ENCODE measurements at places on chromosomes 1 and 21.

- DNase-seq, result no peak
These were observed 161.6 kb downstream of the LRRC40 start for GRCh38 chr1:70043804-70044203.

GRCh38 chr1:164707868-164708331 lies 148.9 kb downstream of the PBX1 start:
- DNase-seq, result no peak

DNA sequence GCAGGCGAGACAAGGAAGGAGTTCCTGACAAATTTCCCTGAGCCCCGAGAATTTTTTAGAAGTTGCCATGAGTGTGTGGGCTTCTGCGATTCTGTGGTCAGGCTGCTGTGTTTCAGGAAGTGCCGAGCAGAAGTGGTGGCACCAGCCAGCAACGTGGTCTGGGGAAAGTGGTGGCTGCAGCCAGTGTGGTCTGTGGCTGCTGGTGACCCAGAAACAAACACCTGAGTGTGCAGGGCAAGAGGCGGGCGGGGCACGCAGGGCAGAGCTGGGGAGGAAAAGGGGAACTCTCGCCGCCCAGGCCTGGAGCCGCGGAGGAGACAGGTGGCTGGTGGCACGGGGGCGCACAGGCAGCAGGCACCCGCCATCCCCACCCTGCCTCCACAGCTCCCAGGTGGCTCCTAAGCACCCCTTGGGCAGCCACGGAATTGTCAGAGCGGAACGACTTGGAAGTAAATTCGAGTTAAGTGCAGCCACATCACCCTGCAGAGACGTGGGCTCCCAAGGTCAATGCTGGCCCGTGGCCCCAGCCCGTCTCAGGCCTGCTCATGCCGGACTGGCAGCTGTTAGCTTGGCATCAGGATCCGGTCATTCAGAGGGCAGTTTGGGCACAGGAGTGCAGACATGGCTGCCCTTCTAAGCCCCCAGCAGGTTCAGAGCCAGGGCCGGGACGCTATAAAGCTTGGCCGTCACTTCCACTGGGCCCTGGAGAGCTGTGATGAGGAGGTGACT lies 25.1 kb downstream of the PRDM16 start:
- DNase-seq, result peak; percentile 17

DNA sequence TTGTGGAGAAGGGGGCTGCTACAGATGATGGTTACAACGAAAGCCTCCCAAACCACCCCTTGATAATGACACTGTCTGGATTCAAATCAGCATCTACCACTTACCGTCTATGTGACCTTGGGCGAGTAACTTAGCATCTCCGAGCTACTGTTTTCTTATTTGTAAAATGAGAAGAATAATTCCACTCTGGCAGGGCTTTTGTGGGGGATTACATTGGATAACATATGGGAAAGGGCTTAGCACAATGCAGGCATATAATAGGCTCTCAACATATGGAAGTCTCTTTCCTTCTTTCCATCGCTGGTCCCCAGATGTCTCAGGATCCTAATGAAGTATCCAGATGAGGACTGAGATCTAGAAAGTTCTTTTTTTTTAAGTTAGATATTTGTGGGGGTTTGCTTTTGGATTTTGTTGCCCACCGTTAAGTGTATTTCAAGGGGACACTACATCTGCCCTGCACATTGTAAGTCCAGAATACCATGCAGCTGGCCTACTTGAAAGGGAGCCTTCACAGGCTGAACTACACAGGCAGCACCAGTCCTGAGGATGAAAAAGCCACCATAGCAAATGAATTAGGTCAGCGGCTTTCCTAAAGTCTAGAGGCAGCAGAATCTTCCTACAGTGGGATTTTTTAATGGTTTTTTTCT lies 172.2 kb upstream of the IRF2BP2 start:
- DNase-seq, result peak; percentile 12

GRCh38 chr1:77659879-77660593 lies 22.4 kb downstream of the ZZZ3 start:
- DNase-seq, result no peak

DNA sequence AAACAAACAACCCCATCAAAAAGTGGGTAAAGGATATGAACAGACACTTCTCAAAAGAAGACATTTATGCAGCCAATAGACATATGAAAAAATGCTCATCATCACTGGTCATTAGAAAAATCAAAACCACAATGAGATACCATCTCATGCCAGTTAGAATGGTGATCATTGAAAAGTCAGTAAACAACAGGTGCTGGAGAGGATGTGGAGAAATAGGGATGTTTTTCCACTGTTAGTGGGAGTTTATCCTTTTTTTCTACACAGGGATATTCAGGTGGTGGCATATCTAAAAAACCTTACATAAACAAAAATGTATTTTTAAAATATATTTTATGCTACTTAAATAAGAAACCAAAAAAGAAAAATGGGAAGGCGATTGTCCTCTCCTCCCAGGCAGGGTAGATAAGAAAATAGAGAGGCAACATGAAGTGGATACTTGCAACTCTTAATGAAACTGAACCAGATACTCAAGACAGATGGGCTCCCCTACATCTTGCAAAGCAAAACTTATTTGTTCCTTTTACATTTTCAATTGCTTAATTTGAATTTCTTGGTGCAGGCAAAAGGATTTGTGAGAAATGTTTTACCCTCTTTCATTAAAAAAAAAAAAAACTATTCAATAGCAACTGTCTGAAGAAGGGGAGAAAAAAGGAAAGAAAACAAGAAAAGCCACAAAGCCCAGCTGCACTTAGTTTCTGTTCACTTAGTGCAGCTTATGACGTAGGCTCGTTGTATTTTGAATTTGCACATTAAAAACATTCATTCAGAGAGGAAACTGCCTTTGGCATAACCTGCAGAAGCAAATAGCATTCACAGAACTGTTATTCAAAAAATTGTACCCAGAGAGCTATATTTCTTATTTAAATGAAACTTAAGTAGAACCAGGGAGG lies 36.9 kb upstream of the RGS1 start:
- DNase-seq, result no peak
